ENCODE measurements at places on chromosomes 1 and 21.

- DNase-seq: no peak
Observed at GRCh38 chr1:116722016-116722838, 32.0 kb upstream of the CD2 start.

DNA sequence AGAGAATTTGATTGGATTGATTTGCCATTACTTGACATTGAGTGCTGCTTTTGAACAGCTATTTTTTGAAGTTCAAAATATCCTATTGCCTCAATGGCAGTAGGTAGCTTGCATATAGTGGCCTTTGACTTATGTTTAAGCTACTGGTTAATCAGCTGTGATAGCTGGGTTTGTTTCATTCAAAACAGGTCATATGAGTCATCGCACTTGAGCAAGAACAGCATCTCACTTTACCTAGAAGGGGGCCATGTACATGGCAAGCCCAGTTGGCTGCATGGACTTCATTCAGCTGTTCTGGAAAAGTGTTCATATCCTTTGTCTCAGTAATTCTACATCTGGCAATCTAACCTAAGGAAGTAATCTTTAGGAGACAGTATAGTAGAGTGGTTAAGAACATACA lies 29.0 kb upstream of the ARID1A start:
- DNase-seq: no peak

- no peak for DNase-seq
Observed at GRCh38 chr1:22031214-22031962, 21.1 kb upstream of the CDC42 start.

GRCh38 chr1:40763742-40764532 lies 19.6 kb upstream of the KCNQ4 start:
- no peak for DNase-seq

GRCh38 chr1:61640531-61641530 lies 84.1 kb downstream of the TM2D1 start:
- DNase-seq: peak; percentile 86

DNA sequence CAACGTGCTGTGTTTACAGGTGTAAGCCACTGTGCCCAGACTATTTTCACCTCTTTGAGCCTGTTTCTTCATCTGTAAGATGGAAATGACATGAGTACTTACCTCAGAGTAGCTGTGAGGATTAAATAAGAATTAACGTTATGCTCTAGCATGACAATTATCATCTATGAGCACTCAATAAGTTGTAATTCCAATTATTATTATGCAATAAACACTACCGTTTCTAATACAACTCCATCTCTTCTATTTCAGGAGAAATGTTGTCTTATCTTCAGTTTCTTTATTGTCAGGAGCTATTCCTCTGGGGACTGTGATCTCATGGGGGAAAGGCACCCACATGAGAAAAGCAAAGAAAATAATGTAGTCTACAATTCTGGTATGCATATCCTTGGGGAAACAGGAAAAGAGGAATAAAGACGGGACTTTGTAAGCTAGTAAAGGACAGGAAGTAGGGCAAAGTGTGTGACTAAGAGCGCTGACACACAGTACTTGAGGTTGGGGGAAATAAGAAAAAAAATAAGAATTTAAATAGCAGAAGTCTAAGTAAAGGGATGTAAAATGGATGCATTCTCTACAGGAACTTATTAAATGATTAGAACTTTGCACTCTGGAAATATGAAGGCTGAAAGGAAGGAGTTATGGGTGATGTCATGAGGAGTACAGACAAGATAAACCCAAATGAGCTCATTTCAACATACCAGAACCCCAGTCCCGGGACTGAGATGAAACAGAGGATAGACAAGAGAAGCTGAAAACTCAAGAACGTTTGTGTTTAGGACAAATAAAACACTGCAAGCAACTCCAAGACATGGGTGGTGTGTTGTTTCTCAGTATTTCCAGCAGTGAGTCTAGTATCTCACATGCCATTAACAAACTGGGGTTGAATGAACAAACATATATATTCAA lies 9.8 kb downstream of the PHC2 start:
- no peak for DNase-seq

DNA sequence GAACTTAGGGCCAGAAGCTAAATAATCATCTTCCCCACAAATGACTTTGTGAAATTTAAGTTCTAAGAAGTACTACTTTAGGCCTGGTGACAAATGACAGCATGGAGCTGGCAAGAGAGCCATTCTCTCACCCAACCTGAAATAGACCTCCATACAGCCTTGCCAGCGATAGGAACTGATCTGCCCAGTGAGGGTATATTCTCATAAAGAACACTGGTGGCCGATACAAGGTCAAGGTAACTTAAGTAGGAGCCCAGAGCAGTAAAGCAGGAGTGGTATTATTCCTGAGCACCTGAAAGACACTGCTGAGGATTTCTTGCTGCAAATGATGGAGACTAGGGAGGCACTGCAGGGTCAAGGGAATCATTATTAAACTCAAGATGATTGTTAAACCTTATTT lies 2.6 kb upstream of the TTLL7 start:
- no peak for DNase-seq

DNA sequence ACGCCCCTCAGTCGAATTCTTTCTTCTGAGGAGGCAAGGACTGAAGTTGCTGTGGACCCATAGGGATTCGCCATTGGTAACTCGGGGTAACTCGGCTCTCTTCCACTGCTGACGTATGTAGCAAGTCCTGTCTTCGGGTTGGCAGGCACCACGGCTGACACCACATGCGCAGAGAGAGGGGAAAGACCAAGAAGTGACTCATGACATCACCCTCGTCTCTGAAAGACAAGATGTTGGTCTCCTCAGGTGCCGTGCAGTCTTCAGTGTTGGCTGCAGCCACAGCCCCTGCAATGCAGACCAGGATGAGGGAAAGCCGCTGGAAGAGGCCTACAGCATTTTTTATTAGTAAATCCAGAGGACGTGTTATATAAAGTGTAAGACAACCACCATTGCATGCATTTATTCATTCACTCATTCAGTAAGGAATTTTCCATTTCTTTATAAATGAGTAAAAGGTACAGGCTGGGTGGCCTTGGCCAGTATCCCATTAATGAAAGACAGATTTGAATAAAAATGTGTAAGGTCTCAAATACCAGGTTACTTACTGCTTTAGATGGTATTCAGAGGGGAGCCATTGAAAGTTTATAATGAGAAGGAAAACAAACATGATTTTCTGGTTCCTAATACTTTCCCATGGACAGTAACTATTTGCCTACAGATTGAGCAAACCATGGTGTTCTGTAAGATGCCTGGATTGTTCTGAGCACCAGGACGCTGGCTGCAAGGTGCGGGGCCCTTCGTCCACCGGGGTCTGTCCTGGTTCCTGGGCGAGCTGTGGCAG lies 50.7 kb upstream of the IRF2BP2 start:
- no peak for DNase-seq

GRCh38 chr1:247322849-247323586 lies 8.6 kb downstream of the ZNF496 start:
- DNase-seq: no peak

DNA sequence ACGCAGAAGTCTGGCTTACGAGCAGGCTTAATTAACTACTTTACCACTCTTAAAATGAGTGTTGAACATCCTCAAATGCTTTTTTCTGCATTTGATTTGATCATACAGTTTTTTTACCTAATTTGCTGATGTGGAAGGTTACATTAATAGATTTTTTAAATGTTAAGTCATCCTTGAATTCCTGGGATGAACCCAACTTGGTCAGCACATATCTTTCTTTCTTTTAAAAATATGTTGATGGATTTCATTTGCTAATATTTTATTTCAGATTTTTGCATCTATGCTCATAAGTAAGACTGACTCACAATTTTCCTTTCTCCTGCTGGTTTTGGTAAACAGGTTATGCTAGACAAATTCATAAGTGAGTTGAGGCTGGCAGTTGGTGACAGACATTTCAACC lies 82.9 kb downstream of the LHX4 start:
- no peak for DNase-seq

DNA sequence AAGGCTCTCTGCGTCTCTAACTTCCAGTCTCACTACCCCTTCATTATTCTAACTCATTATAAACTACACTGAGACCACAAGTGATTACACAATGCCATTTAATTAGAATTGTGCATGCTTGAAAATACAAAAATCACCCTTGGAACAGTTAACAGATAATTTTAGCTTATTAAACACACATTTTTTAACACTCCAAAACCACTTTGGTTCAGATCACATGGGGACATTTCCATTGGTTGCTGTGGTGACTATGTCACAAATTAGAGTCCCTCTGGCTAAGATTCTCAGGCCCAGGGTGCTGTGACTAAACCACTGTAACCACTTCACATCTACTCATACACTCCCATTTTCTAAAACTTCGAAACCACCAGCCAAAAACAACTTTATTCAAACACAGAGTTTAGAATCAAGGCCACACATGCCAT lies 43.0 kb downstream of the JAK1 start:
- no peak for DNase-seq

DNA sequence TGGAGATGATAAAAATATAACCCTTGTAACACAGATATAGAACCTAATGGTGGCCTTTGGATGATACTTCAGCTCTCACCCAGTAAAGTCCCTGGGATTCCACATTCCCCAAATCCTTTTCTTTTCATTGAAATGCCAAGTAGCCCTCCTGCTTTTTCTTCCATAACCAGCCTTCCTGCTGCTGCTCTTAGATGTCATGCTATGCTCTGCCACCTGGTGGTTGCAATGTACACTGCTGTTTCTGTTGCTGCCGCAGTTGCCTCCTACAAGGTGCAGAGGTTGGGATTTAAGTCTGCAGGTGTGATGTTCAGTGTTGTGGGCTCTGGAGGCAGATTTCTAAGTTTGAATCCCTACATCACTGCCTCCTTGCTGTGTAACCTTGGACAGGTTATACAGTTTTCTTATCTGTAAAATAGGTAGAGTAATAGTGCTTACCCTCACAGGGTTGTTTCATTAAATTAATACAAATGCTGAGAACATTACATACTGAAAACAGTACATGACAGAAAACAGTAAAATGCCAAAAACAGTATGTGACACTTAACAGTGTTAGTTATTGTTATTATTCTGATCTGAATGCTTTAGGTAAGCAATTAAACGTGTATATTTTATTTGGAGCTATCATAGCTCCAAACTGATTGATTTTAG lies 64.3 kb downstream of the CAMSAP2 start:
- DNase-seq: peak; percentile 73

- DNase-seq: no peak
Observed at GRCh38 chr1:109396513-109396839, 1.2 kb downstream of the SORT1 start.

- DNase-seq: no peak
Observed at GRCh38 chr1:35201631-35202030, 8.7 kb upstream of the SFPQ start.

DNA sequence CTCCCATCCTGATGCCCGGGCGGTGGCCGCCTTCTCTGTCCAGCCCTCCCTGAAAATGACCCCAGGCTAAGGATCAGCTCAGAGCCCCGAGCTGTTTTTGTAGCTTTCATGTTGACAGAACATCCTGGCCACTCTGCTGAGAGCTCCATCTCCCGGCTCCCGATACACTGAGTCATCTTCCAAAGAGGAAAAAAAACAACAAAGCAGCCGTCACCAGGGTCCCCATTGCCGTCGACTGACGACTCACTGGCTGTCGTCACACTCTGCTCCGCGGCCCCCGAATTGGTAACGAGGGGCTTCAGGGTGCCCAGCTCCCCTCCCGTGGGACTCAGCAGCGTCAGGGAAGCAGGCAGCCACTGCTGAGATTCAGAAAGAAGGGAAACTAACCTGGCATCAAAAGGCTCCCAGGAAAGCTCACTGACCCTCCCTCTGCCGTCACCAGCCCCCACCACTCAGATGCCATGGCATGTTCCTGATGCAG lies 67.2 kb downstream of the CD46 start:
- no peak for DNase-seq

- DNase-seq: no peak
Observed at GRCh38 chr1:97745912-97746311, 174.9 kb downstream of the DPYD start.

- no peak for DNase-seq
Observed at GRCh38 chr1:992362-992761, 7.5 kb downstream of the HES4 start.

Data from right hindlimb (tissue), 1 donor.